NCI-H748 treated with DMSO at 0.1 percent for 48 hours (cell line): ENCODE measurements at places on chromosomes 5 and 9.
A peak's percentile ranks its signal among the peaks of the same experiment; 100 is the strongest.

DNA sequence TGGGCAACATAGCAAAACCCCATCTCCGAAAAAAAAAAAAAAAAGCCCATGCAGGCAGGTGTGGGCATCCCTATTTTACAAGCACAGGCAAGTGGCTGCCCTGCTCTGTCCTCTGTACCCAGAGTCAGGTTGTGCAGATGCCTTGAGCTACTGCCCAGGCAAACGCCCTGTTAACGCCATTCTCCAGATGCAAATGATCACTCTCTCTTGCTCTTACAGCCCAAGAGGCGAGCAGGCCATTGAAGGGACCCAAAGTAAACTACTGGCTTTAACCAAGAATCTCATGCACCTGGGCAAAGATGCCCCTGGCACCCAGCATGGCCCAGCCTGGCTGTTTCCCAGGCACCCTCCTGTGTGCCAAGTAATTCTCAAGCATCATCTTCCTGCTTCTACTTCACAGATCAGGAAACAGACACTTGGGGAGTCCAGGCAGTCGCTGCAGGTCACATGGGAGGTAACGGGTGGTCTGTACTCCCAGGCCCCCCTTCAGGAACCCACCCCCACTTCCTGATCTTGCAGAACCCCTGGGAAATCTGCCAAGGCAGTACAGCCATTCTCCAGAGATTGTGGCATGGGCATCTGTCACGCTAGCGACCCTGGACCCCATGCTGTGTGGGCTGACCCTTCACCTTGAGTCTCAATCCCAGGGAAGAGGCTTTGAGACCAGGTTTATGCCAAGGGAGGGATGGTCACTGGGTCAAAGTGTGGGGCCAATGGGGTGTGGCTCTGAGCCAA, 14.2 kb downstream of the EEIG1 start:
- DNase-seq = no peak

- no peak for DNase-seq
Observed at GRCh38 chr9:76528642-76529190, 69.7 kb downstream of the GCNT1 start.

DNA sequence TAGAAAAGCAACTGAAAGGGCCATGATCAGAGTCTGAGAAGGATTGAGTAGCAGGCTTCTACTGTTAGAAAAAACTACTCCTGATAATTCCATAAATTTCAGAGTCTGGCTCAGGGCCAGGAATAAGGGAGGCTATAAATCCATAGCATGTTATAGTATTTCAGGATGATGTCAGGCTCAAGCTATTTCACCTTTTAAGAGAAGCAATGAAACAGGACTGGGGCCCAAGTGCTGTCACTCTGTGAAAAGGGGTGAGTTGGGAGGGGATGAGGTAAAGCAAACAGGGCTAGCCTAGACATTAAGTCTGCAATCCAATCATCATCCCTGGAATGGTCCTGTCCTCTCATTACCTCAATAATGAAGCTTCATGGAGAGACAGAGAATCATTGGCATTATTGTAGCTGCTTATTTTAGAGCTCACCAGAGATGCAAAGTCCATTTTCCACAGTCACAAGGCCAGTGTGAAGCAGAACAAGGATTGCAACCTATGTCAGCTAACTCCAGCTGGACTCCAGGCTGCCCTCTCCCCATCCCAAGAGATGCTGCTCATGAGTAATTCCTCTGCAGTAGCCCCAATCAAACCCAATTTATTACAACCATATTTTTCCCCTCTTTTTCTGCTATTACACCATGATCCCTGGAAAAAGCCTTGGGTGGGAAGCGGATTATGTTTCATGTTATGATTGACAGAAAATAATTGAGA, 56.0 kb downstream of the PAPPA start:
- DNase-seq = no peak

GRCh38 chr9:116100711-116101121, 52.9 kb upstream of the PAPPA start:
- no peak for DNase-seq

DNA sequence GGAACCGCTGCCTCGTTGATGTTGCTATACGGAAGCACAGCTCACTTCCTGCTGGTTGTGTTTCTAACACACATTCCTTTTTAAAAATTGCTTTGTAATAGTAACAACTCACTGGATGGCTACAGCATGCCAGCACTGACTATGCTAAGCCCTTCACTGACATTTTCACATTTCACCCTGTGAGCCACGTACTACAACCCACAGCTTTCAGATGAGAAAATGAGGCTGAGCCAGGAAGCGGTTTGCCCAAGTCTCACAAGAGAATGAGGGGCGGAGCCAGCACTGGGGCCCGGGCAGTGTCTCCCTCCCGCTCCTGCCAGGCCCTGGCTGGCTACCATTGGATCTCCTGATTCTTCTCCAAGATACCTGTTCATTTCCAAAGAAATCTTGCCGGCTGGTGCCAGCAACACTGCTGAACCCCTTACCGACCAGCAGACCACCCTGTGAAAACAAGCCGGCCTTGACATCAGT, 38.3 kb downstream of the FAM78A start:
- DNase-seq = peak; percentile 3

DNA sequence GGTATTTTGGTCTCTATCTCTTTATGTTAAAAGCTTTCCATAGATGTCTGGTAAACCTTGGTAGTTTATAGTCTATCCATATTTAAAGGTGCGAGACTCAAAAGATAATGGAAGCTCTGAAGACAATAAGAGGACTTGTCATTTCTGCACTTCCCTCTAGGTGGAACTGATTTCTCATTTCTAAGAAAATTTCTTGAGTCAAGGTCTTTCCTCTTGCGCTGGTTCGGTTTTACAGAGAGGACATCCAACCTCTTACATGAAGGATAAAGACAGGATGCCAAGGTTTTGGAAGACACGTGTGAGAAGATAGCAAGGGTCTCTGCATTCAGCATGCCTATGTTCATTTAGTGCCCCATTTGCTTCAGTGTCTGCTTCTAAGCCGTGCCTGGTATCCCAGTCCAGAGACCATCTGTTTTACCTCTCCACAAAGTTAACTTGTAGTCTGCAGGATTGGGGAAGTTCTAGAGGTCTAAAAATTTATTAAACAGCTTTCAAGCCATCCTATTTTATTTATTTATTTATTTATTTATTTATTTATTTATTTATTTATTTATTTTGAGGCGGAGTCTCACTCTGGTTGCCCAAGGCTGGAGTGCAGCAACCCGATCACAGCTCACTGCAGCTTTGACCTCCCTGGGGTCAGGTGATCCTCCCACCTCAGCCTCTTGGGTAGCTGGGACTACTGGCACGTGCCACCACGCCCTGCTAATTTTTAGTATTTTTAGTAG, 41.6 kb downstream of the KIAA1191 start:
- DNase-seq = no peak

DNA sequence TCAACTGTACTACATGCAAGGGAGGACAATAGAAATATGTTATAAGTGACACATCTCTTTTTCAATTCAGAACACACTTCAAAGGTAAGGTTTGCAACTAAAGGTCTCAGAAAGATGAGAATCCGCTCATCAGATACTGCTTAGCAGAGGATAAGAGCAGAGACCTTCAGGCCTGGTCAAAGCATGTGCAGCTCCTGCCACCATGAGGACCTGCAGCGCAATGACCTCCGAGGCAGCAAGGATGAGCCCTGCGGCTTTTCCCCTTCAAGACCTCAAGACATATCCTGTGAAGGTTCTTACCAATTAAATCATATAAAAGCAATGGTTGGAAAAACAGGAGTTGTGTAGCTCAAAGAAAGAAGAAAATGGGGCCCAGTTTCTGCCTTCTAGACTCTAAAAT, 135.8 kb downstream of the TRIM36 start:
- no peak for DNase-seq

GRCh38 chr5:177509381-177509951, at the start of gene DOK3:
DOK3 (minus strand) TSS chr5:177509826; CDS start chr5:177509540, 286 bp downstream.
- no peak for DNase-seq

DNA sequence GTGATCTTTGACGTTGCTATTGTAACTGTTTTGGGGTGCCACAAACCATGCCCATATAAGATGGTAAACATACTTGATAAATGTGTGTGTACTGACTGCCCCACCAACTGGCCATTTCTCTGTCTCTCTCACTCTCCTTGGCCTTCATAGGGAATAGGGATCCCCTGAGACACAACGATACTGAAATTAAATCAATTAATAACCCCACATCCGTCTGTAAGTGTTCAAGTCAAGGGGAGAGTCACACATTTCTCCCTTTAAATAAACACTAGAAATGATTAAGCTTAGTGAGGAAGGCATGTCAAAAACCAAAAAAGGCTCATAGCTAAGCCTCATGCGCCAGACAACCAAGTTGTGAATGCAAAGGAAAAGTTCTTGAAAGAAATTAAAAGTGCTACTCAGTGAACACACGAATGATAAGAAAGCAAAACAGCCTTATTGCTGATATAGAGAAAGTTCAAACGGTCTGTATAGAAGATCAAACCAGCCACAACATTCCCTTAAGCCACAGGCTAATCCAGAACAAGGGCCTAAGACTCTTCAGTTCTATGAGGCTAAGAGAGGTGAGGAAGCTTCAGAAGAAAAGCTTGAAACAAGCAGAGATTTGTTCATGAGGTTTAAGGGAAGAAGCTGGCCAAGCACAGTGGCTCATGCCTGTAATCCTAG, 111.1 kb downstream of the UGCG start:
- no peak for DNase-seq

DNA sequence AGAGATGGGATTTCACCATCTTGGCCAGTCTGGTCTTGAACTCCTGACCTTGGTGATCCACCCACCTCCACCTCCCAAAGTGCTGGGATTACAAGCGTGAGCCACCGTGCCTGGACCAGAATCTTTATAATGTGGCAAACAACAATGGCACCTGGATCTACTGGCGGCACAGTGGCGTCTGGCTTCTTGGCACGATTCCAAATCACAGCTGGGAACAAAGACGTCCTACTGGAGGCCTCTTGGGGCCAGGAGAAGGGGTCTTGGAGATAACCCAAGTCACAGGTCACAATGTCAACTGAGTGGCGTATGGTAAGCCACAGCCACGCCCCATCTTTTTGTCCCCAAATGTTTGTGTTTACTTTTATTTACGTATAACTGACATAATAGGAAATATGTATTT, 77.8 kb upstream of the RAPGEF1 start:
- peak; percentile 90 for DNase-seq

- no peak for DNase-seq
Observed at GRCh38 chr5:137126829-137127228, 372.3 kb downstream of the SPOCK1 start.

DNA sequence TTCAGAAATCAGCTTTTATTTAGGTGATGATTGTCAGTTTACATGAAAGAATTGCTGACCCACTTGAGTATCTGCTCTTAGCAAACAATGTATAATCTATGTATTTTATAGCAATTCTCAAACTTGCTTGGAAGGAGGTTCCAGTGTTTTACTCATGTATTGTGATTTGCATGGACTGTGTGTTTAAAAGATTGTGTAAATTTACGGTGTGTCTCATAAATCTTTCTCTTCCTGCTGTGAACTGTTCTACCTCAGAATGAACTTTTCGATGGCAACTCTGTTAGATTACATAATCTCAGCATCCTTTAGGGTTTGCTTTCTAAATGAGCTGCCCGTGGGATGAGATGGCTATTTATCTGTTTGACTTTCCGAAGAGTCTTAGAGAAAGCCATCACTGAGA, 122.5 kb downstream of the MEF2C start:
- no peak for DNase-seq

DNA sequence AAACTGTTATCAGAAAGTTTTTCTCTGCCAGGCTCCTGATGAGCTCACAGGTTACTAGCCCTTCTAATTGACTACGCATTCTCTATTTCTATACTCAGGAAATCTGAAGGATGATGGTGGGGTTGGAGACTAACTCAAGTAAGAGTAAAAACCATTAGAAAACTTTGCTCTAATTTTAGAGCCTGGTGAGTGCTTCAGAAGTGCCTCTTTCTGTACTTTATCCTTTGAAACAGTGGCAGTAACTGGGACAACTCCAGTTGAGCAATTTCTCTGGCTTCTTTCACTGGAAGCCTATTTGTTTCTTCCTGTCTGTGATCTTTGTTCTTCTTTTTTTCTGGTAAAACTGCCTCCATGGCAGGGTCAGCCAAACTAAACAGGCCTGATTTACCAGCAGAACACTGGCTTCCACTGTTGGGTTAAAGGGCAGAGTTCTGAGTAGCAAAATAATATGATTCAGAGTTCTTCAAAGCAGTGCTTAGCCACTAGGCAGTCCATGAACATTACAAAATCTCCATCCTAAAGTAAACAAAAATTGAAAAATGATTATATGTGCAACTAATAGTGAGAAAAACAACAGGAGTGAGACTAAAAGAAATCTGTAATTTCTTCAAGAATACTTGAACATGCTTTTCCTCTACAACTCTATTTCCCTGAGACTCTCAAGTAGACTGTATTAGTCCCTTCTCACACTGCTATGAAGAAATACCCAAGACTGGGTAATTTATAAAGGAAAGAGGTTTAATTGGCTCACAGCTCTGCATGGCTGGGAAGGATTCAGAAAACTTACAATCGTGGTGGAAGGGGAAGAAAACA, 79.8 kb downstream of the MROH2B start:
- no peak for DNase-seq

DNA sequence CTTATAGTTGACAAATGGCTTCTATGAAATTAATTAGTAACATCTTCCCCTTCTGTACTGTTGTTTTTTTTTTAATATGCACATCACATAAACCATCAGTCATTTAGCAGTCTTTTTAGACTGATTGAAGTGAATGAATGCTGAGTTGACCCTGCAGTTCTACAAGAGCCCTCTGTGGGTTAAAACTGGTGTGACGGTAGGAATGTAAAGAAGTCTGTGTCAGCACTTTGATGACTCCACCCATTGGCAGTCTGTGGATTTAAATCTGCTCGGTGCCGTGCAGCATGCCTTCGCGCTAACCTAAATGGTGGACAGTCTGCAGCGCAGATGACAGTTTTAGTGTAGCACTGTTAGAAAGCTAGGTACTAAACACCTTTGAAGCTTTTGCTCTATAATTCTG, 3.1 kb downstream of the GTF3C4 start:
- DNase-seq = no peak

- DNase-seq = no peak
Observed at GRCh38 chr9:126842977-126843799, 17.3 kb upstream of the ZBTB34 start.
